ENCODE measurements at places on chromosomes 2 and 18.

DNA sequence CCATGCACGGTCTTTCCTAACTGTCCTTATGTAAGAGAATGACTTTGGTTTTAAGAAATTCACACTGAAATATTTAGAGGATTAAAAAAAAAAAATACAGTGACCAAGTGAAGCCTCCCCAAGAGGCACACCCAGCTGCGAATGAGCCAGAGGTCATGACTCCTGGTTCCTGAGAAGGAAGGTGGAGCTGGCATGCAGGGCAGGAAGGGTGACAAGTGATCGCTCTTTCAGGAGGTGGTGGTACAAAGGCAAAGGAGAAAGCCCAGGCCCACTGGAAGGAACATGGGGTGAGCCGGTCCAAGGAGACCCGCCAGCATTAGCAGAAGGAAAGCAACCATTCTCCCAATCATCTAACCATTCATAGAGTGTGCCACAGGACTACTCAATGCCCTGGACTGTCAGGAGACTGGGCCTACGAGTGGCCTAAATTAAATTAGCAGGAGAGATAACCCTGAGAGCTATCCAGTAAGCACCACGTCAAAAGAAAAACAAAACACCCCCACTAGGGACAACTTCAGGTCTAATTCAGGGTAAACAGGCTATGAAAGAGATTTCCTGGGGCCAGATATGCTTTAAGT lies 7.8 kb downstream of the INO80C start:
- DNase-seq: no peak

DNA sequence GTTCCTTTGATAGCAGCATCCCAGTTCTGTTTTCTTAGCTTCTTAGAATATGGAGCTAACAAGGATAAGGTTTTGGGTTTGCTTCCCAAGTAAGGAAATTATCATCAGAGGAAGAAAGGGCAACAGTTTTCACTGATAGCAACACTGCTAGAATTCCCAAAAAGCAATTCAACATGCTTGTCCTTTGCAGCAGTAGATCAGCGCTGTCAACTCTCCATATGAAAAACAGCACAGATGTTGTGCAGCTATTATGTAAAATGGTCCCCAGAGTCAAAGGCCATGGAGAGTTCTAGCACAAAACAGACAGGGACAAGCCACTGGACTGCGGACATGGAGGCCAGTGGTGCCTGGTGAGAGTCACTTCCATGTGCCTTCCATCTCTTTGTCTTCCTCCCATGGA lies 135.9 kb upstream of the RNF152 start:
- no peak for DNase-seq

- no peak for DNase-seq
Measured at GRCh38 chr2:28674062-28674712, 77.4 kb upstream of the PPP1CB start.

DNA sequence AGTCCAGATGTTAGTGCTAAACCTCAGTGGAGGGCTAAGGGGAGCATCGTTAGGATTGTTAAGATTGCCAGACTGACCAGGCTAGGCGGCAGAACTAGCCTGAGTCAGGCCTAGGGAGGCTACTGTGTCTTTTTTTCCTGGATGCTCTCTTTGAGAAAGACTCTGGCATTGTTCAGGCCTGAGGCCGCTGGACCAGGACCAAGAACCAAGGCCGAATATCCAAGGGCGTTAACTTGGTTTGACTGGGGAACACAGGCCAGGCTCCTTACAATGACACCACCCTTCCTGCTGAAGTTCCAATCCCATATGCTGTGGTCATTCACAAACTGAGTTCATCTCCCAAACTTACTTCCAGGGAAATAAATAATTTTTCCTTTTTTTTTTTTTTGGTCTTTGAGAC lies 10.6 kb downstream of the HTRA2 start:
- DNase-seq: no peak

DNA sequence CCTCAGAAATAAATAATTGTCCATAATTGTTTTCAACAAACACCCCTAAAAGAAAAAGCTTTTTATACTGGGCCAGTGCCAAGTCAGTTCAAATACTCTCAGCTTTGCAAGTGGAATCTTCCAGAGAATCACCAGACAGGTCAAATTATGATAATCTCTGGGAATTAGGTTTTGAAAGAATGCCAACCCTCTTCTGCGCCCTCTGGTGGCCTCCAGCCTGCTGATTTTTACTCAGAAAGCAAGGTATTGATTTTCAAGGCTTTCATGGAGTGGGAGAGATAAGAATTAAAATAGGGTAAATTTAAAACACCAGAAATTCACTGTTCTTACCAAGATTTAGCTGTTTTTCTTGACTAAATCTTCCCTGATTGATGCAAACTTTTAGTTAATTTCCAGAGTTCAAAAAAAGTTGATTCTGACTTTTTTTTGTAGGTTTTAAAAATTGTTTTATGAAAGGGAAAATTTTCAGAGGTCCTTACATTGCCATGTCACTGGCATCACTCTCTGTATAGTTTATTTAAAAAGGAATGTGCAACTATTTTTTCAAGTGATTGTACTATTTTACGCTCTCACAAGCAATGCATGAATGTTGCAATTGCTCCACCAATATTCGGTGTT lies 282.9 kb upstream of the TNP1 start:
- DNase-seq: no peak

GRCh38 chr2:147945660-147946059 lies 74.9 kb downstream of the ORC4 start:
- DNase-seq: no peak

DNA sequence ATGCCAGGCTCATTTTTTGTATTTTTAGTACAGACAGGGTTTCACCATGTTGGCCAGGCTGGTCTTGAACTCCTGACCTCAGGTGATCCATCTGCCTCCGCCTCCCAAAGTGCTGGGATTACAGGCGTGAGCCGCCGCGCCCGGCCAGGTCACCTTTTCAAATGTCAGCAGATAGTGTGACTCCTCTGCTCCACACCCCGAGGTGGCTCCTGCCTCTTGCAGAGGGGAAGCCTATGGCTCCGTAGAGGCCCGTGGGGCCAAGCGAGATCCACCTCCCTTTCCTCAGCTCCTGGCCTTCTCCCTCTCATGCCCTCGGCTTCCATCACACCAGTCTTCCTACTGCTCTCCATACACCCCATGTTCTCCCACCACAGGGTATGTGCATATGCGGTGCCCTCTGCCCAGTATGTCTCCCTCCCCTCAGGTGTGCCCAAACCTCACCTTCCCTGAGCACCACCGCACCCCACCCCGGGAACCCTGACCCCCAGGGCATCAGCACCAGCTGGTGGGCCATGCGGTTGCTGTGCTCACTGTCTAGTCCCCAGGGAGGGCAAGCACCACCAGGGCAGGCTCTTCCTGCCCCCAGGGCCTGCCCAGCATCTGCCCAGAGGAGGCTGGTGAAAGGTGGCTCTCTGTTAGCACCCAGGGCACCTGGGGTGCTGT lies 10.7 kb downstream of the GPR17 start:
- DNase-seq: no peak

- no peak for DNase-seq
Measured at GRCh38 chr2:220014961-220015360, 387.5 kb downstream of the SLC4A3 start.

GRCh38 chr2:186058614-186059013 lies 320.0 kb downstream of the FSIP2 start:
- DNase-seq: no peak

- no peak for DNase-seq
Measured at GRCh38 chr2:112216167-112216566, 38.7 kb downstream of the ZC3H8 start.

GRCh38 chr2:150230004-150230403 lies 257.5 kb downstream of the RND3 start:
- DNase-seq: no peak

- no peak for DNase-seq
Measured at GRCh38 chr2:883260-883802, 67.3 kb upstream of the SNTG2 start.

DNA sequence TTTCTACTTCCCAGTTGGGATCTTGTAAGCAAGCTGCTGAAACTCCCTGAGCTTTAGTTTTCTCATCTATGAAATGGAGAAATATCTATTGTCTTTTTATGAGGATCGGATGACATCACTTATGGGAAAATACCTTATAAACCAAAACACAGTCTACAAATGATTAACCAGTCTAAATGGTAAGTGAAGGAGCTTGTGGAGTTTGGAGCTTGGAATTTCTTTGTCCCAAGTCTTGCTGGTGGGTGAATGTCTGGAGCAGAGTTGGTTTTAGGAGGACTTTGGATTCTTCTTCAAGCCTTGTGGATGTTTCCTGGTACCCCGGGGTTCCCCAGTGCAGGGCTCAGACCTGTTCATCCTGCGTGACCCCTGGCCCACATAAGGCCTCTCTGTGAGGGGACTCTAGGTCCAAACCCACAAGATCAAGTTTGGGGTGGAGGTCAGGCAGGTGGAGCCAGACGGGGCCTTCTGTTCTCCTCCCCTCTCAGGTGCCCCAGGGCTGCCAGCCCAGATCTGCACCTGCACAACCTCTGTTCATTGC lies 43.2 kb downstream of the FOSL2 start:
- no peak for DNase-seq

GRCh38 chr18:48314690-48315089 lies 94.5 kb downstream of the ZBTB7C start:
- no peak for DNase-seq

DNA sequence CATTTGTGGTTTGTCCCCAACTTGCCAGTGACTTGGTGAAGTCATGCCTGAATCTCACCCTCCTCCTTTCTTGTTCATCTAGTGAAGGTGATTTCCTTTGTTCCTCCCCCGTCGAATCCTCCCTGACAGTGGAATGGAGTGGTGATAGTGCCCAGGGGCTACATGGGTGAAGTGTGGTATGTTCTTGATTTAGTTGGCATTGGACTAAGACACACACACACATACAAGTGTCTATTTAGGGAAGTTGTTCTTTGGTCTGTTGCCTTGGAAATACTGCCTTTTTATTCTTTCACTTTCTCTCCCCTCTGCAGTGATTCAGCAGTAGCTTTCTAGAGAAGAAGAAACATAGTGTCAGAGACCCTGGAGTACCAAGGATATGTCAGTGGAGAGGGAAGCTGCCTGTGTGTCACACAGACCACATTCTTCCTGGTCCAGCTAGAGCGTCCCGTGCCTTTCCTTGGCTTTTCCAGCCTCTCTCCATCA lies 10.9 kb downstream of the INPP4A start:
- DNase-seq: no peak

- DNase-seq: no peak
Measured at GRCh38 chr2:10873790-10874437, 37.8 kb upstream of the KCNF1 start.

DNA sequence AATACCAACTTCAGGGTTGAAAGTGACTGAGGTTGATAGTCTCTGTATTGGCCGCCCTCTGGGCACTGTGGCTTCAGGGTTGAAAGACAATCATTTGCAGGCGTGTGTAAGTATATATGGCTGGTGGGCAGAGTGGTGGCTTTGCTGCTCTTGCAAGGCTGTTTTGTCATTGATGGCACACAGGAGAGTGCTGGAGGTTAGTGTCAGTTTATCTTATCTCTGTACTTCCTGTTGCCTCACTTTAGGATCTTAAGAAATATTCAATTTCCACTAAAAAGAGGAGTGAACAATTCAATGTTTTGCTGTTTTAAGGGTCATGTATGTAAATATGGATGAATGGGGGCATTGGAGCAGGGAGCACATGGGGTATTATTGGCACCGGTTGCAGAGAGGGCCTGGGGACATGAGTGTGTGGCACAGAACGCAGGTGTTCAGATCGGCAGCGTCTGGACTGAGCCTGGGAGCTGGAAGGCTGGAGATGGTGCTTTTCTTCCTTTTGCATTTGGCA lies 51.5 kb downstream of the NCK2 start:
- no peak for DNase-seq

DNA sequence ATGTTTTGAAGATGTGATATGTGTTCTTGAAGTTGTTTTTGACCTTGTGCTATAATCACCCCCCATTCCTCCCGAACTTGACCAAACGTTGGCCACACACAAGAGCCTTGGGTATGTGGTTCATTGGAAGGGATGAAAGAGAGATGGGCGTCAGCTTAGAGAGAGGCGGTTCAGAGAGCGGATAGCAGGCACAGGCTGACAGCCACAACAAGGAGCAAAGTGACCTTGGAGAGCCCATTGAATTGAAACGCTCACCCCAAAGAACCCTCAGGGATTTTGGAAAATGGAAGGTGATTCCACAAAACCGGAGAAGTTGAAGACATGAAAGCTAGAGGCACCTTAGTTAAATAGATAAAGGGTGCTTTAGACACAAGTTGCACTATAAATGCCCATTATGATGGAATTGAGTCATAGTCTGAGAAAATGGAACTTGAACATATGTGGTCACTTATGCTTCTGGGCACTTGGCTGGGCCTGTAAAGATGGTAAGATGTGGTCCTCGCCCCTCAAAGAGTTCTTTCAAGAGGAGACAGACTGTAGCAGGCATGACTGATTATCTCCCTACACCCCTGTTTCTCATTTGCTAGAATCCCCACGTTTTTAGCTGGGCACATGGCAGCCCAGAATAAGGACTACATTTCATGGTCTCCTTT lies 188.5 kb upstream of the HAAO start:
- no peak for DNase-seq
